NCI-H1092 treated with DMSO at 0.1 percent for 48 hours (cell line): ENCODE measurements at places on chromosomes 6 and 20.
A peak's percentile ranks its signal among the peaks of the same experiment; 100 is the strongest.

DNA sequence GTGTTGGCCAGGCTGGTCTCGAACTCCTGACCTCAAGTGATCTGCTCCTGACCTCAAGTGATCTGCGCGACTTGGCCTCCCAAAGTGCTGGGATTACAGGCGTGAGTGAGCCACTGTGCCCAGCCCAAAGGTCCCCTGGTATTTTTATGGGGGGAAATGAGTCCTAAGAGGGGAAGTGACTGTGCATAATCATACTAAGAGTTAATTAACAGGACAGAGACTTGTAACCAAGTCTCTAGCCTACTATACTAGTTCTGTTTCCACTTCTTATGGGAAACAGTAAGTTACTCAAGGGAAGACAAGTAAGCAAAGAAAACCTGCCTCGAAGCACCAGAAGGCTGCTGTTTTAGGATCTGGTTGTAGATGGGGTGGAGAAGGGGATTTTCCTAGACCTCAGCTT is 27.9 kb downstream of the TCF15 start:
- no peak for DNase-seq

DNA sequence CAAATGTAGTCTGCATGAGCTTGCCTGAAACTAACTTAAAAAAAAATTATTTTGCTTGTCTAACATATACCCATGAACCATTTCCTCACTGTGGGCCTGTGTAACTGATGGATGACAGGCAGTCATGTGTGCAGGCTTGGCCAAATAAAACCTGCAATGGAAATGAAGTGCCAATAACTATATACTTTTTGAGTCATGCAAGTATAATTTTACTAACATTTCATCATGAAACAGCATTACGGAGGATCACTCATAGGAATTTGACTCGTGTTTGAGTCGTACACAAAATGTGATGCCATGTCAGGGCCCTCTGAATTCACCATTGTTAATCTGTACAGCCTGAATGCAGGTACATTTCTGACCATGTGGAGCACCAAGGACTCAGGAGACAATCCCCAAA is 46.6 kb downstream of the HDDC2 start:
- no peak for DNase-seq

GRCh38 chr6:126180585-126180984 is 159.3 kb upstream of the CENPW start:
- no peak for DNase-seq

- DNase-seq = peak; percentile 25
Observed at GRCh38 chr6:97059473-97059872, 134.9 kb downstream of the KLHL32 start.

DNA sequence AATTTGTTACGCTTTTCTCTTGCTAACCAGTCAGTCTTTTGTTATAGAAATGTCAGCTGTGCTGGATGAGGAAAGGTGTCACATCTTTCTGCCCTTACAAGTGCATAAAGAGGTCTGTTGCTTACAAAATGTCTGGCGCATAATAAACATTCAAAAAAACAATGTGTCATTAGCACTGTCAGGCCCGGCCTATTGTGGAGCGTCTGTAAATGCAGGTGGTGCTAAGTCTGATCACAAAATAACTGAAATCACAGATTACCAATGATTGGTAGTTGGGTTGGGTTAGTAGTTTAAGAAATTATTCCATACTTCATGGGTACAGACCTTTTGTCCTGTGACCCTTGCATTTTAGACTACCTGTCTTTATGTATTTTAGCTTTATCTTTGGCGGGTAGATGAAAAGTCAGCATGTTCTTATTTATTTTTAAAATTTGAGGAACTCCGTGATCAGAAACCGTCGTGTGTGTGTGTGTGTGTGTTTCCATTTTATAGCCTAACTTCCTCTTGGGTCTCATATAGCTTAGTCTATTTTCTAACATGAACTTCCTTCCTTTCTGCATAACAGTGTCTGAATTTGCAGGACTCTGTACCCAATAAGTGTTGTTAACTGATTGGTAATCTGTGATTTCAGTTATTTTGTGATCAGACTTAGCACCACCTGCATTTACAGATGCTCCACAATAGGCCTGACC is 88.1 kb upstream of the IFNGR1 start:
- DNase-seq = no peak

DNA sequence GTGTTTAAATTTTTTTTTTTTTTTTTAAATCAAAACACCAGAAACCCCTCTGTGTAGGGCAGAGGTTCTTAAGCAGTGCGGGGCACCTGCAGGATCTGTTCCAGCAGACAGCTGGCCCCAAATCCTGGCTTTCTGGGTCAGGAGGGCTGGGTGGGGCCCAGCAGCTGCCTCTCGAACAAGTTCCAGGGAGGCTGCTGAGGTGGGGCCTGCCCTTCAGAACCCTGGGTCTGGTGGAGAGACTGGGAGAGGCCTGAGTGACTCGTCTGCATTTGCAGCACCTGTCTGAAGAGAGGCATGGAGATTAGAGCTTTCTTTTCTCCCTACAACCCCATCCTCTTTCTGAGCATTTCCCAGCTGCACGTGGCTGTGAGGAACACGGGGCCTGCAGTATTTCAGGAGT is 8.4 kb downstream of the PSMG4 start:
- DNase-seq = no peak

- no peak for DNase-seq
Observed at GRCh38 chr20:23649242-23649641, 11.5 kb upstream of the CST3 start.

- no peak for DNase-seq
Observed at GRCh38 chr20:57037689-57038088, 228.8 kb downstream of the BMP7 start.

- DNase-seq = no peak
Observed at GRCh38 chr20:53948383-53949318, 121.7 kb downstream of the BCAS1 start.

DNA sequence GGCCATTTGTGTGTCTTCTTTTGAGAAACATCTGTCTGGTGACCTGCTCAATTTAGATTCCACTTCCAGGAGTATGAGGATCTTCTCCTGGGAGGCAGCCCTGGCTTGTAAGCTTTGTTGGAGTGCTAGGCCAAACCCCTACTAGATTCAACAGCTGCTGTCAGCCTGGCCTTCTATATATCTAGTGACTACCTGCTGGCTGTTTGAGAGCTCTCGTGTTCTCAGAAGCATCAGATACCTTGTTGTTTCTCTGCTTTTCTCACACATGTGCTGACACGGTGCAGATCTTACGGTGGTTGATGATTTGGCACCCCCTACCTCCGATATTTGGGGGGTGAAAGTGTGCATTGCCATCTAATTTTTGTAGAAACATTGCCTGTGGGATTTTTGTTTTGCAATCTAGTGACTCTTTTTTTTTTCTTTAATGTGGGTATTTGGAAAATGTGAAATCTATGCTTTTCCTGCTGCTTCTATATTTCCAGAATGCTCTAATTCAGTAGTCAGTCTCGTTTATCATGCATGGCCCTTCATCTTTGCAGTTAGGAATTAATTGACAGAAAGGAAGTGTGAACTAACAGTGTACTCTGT is 4.7 kb downstream of the CCN2 start:
- DNase-seq = no peak

- peak; percentile 93 for DNase-seq
Observed at GRCh38 chr6:49739423-49739822, 4.8 kb downstream of the CRISP3 start.

GRCh38 chr20:52993076-52993475 is 20.9 kb downstream of the TSHZ2 start:
- no peak for DNase-seq

DNA sequence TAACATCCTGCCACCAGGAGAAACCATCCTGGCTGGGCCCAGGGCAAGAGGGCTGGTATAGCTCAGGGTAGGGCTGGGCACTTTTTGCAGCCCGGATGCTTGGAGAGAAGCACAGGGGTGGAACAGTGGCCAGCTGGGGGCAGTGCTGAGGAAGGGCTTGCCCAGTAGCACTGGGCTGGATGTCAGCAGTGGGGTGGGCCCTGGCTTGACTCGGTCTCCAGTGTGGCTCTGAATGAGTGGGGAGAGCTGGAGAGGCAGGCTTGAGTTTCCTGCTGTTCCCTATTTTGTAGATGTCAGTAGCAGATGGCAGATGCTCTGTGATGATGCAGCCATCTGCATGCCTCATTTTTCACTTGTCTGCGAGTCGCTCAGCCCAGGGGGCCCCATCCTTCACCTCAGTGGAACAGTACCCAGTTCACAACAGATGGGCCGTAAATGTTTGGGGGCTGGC is 56.3 kb upstream of the TULP1 start:
- no peak for DNase-seq

DNA sequence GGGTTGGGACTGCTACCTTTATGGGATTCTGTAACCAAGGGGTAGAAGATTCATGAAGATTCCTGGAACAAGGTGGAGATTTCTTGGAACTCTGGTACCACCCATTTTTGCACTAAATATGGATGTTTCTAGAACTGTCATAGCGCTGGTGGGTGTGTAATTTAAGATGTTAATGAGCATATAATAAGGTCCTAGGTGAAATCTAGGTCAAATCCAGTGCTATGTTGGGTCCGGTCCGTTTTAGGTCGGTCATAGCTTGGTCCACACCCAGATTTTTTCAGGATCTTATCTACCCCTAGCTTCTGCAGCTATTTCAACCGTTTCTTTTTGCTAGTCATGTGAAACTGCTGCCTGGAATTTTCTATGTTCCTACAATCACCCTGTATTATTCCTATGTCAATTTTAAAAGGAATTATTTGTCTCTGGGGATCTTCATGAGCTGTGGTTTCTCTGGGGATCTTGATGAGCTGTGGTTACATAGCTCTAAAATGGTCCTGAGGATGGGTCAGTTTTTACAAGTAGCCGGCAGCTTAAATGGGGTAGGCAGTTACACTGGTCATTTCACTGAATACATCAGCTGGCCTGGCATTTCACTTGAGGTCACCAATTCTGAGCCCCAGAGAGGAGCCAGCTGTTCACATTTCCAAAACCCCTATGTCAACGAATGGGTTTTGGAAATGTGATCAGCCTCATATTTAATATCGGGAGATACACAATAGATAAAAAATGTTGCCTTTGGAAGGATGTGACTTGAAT is 652.3 kb upstream of the FLRT3 start:
- no peak for DNase-seq

- no peak for DNase-seq
Observed at GRCh38 chr20:53081916-53082863, 110.0 kb downstream of the TSHZ2 start.

DNA sequence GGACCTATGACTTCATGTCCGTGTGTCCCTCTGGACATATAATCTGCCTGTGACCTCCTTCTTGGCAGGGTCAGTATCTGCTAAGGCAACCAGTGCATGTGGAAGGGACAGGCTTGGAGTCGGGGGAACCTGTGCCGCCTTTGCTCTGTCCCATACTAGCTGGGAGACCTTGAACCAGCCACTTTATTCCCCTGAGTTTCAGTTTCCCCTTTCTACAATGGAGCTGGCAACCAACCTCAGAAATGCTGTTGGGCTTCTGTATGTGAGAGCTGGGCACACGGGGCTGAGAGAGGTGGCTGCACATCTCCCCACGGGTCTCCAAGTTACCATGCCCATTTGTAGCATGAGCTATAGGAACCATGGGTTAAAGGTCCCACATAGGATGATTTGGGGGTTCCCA is 53.8 kb downstream of the CD40 start:
- no peak for DNase-seq

GRCh38 chr6:138803331-138803730 is 7.4 kb downstream of the ECT2L start:
- DNase-seq = no peak

DNA sequence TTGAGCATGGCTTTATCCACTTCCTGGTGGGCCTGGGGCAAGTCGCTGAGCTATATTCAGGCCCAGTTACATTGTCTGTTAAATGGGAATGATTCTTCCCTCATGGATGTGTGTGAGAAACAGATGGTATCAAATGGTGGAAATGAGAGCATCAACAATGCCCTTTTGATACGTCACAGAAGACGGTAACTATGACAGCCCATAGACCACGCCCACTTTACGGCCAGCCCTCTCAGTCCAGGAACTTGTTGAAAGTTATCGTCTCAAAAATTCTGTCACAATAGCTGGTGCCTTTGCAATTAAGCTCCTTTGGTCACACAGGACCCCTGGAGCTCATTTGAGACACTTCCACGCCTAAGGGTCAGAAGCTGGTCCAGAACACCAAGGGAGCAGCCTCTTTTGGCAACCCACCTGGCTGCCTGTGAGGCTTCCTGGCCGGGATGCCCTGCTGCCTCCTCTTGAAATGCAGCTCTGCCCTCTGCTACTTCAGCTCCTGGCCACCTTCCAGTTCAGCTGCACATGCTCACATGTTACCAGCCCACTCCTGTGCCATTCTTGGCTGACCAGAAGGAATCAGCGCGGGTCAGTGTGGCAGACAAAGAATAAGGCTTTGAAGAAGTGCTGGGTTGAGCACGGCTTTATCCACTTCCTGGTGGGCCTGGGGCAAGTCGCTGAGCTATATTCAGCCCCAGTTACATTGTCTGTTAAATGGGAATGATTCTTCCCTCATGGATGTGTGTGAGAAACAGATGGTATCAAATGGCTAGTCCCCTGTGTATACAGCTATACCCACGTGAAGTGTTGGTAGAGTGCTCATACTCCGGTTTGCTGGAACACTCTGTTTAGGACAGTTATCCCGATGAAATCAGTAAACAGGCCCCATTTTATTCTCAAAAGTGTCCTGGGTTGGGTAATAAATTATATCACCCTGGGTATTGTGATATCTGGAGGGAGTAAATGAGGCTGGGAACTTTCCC is 199.2 kb upstream of the SUPT3H start:
- DNase-seq = no peak

GRCh38 chr20:39108746-39109145 is 146.6 kb downstream of the DHX35 start:
- no peak for DNase-seq

DNA sequence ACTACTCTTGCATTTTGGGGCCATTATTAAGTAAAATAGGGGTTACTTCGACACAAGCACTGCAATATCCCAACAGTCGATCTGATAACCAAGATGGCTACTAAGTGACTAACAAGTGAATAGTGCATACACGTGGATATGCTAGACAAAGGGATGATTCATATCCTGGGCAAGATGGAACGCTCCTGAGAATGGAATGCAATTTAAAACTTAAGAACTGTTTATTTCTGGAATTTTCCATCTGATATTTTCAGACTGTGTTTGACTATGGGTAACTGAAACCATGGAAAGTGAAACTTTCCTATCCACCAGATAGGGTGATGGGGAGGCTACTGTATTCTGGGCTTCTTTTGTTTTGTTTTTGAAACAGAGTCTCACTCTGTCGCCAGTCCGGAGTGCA is 66.5 kb downstream of the ILRUN start:
- no peak for DNase-seq

DNA sequence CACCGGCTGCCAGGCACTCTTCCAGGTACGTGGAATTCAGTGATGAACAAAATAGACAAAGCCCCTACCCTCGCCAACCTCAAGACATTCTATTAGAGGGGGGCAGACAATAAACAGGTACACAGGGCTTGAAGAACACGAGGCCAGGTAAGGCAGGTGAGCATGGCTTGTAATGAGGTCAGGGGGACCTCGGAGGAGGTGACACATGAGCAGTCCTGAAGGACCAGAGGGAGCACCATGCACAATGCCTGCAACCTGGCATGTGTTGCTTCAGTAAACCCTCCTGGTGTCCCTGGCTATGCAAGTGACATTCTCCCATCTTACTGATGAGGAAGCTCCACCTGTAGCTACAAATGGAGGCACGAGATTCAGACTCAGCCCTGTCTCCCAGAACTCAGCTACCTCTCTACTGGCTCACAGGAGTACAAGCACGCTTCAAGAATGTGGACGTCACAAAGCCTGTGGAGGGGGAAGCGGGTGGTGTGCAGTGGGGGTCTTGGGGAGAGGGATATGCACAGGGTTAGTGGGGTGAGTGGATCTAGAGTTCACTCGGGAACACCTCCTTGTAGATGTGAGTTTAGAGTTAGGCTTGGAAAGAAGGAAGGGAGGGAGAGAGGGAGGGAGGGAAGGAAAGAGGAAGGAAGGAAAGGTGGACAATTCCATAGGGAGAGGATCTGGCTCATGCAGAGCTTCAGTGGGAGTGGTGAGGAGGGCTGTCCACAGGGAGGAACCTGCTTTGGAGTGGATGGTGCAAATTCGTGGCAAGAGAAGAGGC is 7.6 kb upstream of the MAPK13 start:
- DNase-seq = no peak
